RKO (cell line): ENCODE measurements at places on chromosomes 2 and 18.

DNA sequence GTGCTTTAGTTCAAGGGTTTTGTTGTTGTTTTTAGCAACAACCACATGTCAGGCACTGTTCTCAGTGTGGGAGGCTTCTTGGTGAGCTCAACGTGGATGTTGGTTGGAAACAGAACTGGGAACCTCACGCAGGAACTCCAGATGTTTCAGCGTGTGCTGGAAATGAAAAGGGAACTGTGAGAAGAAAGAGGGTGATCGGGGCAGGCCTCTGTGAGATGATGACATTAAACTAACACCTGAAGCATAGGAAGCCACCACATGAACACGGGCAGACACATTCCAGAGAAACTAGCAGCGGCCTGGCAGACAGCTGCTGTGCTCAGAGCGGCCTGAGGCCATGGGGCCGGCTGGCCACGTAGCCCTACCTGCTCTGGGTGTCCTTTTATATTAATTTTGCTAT lies 66.4 kb downstream of the COA5 start:
- no peak for DNase-seq

GRCh38 chr2:127165539-127165935 lies 54.6 kb downstream of the CYP27C1 start:
- no peak for DNase-seq

GRCh38 chr2:52570716-52571115 lies 1196.9 kb upstream of the CHAC2 start:
- DNase-seq = no peak

GRCh38 chr18:47981320-47981719 lies 50.9 kb upstream of the SMAD2 start:
- DNase-seq = no peak

DNA sequence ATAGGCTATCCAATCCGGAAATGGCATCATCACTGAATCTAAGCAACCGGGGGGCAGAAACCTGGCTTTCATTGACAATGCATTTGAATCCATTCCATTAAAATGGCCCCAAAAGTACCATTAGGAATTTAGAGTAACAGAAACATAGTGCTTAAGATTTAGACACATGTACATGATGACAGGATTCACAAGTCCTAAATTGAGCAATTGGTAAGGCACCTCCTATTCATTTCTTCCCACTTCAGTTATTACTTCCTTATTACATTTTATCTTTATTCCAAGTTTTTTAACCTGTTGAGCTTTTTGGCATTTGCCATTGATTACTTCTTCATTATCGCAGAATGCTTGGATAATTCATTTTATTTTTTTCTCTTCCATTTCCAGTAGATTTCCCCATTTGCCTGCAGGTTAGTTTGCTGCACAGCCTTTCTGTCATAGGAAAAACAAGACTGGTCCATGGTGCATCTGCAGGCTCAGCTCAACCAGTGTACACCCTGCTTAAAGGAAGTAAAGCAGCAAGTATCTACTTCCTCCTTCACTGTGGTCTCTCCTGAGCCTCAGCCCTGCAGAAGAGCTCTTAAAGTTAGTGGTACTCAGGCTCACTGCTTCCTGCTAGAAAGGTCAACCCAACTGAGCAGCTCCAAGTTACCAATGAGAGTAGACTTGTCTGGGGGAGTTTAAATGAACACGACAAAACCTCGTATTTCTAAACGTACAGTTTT lies 89.2 kb downstream of the DOCK10 start:
- no peak for DNase-seq

GRCh38 chr18:36179562-36180355 lies 7.5 kb upstream of the MOCOS start:
- no peak for DNase-seq

- no peak for DNase-seq
Measured at GRCh38 chr18:68666381-68666780, 48.5 kb downstream of the TMX3 start.

DNA sequence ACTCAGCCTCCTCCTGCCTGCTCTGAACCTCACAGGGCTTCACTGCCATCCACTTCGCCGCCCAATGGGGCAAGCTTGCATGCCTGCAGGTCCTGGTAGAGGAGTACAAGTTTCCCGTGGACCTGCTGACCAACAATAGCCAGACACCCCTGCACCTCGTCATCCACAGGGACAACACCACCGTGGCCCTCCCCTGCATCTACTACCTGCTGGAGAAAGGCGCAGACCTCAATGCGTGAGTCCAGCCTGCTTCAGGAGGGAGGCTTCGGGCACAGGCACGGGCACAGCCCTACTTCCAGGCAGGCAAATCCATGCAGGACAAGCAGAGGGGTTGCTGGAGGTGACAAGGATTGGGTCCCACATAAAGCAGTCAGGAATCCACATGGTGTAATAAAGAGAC lies 1.2 kb downstream of the ANKRD53 start:
- DNase-seq = no peak

- DNase-seq = no peak
Measured at GRCh38 chr2:121483021-121483420, 47.7 kb upstream of the RNU4ATAC start.

DNA sequence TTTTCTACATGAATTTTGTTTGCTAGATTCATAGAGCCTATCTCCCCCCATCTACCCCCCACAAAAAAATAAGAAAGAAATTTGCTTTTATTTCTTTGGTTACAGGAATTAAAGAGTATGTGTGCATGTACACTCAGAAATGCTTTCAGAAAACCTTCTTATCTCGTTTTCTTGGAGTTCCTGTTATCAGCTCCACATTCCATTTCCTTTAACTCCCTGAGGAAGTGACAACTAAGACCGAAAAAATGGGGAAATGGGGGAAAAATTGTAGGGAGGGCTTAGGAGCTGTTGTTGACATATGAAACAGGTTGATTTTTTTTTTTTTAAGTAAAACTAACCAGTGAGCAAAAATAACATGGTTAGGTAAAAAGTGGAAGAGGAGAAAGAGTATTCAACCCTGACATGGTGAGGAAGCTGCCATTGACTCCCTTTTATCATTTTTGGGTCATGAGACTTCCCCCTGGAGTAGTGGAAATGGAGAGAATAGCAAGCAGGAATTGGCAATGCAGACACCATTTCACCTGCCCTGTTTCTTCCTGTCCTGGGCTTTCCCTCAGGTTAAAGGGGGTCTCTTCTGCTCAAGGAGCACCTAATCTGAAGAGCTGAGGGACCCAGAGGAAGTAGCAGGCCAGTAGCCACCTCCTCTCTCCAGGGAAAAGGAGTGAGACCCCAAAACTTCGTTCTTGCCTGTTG lies 93.5 kb downstream of the OSBPL6 start:
- no peak for DNase-seq

- no peak for DNase-seq
Measured at GRCh38 chr2:236720974-236721540, 151.4 kb downstream of the ACKR3 start.

- DNase-seq = peak; percentile 8
Measured at GRCh38 chr2:126482582-126483464, 173.1 kb upstream of the GYPC start.

DNA sequence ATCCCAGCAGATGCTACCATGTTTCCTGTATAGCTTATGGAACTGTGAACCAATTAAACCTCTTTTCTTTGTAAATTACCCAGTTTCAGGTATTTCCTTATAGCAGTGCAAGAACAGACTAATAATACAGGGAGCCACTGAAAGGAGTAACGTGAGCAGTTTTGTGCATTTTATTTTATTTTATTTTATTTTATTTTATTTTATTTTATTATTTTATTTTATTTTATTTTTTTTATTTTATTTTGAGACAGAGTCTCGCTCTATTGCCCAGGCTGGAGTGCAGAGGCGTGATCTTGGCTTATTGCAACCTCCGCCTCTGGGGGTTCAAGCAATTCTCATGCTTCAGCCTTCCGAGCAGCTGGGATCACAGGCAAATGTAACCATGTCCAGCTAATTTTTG lies 156.3 kb upstream of the MSH6 start:
- no peak for DNase-seq

DNA sequence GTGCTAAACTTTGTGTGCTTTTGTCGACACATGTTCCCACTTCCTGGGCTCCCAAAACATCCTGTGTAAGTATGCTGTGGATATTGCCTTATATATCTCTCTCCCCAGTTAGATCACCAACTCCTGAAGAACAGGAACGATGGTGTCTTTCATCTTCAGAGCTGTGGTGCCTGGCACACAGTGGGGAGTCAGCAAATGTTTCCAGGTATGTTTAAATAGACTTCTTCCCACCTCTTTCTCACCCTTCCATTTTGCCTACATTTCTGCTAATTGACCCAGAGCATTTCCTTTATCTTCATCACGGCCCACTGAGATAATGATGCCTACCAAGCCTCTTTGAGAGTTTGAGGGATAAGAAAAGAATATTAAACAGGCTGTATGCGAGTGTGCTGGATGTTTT lies 60.7 kb downstream of the RND3 start:
- DNase-seq = no peak
